ENCODE measurements at places on chromosomes 16 and 17.

- no peak for DNase-seq
These were observed 20.1 kb upstream of the SLC46A1 start for GRCh38 chr17:28426081-28426519.

GRCh38 chr16:12737563-12737962, 66.1 kb downstream of the CPPED1 start:
- DNase-seq: no peak

DNA sequence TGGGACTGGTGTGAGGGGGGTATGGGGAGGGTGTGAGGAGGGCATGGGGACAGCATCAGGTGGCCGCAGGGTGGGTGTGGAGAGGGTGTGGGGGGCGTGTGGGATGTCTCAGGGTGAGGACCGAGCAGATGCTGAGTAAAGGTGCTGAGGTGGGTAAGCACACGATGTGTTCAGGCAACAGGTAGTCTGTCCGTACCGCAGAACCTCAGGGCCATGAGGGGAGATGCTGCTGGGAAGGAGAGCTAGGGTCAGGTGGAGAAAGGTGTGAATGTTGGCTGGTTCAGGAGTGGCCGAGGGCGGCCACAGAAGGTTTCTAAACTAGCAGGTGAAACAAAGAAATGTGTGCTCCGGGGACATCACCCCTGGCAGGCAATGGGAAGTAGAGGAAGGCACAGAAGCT, 80.0 kb upstream of the CDH5 start:
- DNase-seq: no peak

DNA sequence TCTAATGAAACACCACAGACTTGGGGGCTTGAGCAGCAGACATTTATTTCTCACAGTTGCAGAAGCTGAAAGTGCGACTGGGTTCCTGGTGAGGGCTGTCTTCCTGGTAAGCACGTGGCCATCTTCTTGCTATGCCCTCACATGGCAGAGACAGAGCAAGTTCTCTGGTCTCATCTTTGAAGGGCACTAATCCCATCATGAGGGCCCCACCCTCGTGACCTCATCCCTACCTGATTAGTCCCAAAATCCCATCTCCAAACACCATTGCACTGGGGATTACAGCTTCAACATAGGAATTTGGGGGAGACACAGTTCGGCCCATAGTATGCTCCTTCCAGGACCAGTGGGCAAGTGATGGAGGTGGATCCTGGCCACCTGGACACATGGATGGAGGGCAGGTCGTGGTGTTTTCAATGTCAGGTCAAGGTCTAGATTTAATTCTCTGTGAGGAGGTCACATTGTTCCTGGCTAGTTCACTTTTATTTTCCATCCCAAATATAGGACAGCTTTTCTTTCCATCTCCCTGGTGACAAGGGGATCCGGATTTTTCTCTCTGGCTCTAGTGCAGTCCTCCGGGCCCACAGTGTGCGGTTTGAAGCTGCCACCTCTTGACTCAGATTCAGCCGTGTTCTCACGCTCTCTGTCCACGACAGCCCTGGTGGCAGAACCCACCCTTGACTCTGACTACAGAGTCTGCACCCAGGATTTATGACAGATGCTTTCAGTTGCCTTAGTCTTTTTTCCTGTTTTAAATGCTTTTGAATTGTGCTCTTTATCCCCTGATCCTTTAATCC, 160.5 kb upstream of the NOL11 start:
- no peak for DNase-seq

DNA sequence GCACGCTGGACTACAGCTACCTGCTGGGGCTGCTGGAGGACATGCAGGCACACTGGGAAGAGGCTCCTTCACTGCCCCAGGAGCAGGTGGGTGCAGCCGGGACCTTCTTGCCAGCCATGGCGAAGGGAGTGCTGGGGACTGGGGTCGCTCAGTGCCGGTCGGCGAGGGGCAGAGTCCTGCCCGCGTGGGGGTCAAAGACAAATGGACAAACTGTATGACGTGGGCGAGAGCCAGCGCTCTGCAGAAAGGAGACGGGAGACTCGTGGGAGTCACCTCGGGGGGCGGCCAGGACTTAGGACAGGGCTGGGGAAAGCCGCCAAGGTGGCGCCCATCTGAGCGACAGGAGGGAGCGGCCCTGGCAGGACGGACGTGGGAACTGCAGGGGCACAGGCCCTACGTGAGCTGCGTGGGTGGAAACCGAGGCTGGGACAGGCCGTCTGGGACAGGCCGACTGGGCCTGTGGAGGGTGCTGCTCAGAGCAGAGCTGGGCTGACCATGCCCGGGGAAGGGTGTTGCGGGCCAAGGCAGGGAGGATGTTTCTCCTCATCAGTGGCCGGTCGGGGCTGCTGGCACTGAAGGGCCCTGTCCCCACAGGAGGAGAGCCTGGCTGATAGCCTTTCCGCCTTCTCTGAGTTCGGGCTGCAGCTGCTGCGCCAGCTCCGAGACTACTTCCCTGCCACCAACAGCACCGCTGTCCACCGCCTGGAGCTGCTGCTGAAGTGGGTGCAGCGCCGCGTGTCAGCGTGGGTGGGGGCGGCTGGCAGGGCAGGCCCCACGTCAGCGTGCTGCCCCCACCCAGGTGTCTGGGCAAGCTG, 8.0 kb downstream of the TSR3 start:
- no peak for DNase-seq

DNA sequence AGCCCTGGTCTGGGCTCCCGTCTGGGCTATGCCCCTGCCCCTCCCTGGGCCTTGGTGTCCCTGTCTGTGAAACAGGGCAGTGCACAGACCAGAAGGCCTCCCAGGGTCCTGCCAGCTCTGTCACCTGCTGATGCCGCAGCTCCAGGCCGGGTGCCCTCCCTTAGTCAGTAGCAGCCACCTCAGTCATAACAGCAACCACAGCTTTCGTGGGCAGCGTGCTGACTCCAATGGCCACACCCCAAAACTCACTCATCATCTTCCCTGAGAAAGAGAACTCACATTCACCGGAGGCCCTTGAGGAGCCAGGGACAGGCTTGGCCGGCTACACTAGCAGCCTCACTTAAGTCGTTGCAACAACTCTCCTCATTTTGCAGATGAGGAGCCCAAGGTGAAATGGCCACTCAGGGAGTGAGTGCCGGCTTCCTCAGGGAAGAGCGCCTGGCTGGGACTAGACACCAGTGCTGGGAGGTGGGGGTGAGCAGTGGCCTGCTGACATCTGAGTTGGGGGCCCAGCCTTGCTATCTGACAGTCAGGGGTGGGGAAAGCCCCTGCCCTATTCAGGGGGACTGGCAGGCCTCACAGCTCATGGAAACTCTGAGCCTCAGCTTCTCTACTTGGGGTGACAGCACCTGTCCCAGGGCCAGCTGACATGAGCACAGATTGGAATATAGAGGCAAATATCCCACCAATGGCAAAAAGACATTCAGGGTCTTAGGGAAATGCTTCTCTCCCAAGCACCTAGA, 22.6 kb downstream of the SLC5A10 start:
- no peak for DNase-seq

DNA sequence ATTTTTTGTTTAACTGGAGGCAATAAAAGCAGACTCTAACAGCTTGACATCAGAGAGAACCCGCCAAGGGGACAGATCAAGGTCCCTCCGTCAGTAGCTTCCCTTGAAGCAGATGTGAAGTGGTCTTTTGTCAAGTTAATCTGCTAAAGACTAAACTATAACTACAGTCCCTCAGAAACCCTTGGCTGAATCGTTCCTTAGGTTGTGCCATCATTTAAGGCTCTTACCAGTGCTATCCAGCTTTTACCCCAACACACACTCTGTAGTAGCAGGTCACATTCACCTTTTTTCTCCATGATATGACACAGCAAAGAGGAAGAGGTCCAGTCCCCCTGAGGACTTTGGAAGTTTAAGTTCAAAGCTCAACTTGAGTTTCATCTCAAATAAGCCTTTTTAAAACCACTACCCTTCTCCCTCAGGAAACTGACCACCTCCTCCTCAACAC, 49.7 kb downstream of the ERN1 start:
- DNase-seq: no peak

GRCh38 chr17:32483451-32484019, 3.3 kb upstream of the CDK5R1 start:
- DNase-seq: peak; percentile 53

DNA sequence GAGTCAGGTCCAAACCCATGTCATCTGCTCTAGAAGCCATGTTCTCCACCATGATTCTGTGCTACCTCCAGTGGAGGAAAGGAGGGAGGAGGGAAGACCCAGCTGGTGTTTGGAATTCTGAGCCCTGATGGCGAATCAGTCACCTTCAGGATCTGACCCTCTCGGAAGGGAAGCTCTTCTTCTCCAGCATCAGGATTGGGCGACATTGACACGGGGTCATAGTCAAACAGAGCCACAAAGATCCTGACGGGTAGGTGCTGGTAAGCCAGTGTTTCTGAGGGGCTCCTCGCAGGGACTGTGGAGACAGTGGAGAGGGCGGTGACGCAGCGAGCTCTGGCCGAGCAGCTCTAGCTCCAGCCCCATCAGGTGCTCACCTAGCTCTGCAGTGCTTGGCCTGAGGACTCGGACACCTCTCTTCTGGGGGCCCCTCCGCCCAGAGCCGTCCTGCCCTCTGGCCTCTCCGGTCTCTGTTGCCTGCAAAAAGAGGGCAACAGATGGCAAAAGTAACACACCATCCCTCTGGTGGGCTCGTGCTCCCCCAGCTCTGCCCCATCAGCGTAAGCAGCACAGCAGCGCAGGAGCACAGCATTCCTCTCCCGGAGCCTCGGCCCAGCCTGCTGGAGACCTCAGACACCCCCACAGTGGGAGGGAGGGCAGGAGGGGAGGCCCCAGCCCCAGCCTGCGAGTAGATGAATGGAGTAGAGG, 21.0 kb downstream of the TSPOAP1 start:
- no peak for DNase-seq

GRCh38 chr17:29731589-29731929, 108.8 kb upstream of the CORO6 start:
- DNase-seq: no peak

DNA sequence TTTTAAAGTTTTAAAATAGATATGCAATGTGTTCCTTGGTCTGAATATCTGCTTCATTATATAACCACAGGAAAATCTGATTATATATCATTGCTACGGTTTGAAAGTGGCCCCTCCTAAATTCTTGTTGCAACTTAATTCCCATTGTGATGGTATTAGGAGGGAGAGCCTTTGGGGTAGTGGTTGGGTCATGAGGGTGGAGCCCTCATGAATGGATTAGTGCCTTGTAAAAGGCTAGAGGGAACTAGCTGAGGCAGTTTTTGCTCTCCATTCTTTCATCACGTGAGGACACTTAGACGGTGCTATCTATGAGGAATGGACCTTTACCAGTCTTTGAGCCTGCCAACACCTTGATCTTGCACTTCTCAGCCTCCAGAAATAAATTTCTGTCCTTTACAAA, 7.6 kb downstream of the ABCA6 start:
- no peak for DNase-seq

DNA sequence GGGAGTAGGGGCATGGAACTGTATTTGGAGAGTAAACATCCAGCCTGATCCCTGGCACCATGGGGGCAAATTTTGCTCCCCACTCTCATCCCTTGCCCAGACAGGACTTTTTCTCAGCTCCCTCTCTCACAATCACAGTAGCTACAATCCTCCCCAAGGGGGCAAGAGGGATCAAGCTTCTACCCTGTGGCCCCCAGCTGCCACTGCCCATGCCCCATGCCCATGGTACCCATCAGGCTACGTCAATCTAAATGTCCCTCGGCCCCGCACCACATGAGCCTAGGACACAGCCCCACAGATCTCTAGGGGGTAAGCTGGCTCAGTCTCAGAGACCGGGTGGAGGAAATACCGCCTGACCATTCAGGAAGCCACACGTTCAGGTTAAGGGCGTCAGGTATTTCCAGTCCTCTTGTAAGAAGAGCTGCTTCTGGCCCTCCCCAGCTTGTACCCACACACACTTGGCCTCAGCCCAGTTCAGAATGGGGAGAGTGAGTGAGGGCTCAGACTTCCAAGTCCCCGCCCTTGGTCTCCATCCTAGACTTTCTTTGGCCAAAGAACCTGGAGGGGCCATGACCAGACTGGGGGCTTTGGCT, 1.8 kb downstream of the CACNB1 start:
- no peak for DNase-seq

GRCh38 chr16:57664662-57665025, 3.5 kb upstream of the ADGRG3 start:
- no peak for DNase-seq
